Stimulated activated CD8-positive, alpha-beta memory T cell treated with anti-CD3 and anti-CD28 coated beads, Interleukin-2, amount 100 ng/mL, for 48 hours (primary cell): ENCODE measurements at places on chromosomes 6 and 20.
A peak's percentile ranks its signal among the peaks of the same experiment; 100 is the strongest.

DNA sequence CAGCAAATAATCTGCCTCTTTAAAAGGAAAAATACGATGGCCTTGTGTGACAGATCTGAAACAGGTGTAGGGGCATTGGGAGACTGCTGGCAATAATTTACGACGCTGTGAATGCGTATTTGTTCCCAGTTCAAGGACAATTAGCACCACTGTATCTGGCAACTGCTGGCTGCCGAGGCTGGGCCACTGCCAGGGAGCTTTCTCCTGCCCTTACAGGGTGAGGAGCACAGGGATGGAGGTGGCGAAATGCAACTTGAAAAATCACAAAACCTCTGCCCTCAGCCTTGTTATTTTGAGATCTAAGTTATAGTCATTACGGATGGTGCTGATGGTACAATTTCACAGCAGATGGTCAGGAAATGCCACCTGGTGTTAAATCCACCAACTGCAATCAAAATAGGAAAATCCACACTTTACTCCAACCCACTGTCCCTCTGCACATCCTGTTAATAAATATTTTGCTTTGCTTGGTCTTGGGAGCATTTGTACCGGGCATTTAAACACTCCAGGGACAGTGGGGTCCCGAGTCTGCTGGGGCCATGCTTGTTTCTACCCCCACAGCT, 6.4 kb downstream of the MYLK4 start:
- DNase-seq = no peak

- no peak for DNase-seq
These were observed 1.9 kb downstream of the KIAA1755 start for GRCh38 chr20:38258545-38259215.

DNA sequence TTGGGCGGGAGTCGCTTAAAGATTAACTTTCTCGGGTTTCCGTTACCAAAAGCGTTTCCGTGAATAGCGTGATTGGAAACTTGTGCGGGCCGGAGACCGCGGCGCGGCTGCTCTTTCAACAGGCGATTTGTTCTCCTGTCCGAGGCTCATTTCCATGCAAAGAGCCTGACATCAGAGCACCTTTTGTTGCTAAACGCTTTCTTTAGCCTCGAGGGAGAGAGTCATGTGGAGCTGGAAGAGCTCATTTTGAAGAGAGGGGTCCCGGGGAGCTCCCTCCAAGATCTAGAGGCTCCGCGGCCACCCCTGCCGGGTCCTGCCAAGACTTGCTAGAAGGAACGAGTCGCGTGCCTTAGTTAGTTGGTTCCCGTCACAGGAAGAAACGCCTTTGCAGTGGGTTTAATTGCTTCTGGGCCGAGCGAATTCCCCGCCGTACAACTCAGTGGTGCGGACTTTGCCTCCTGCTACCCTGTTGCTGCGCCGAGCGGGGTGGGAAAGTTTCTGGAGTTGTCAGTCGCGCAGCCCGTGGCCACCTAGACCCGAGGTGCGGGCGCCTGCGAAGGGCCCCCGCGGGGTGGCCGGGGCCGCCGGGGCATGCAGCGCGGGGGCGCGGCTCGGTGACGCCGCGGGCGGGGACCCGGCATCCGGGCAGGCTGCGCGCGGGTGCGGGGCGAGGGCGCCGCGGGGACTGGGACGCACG, at the start of gene SASH1:
Gene SASH1 (plus strand): TSS at position 489 of the 697 bp plus-strand sequence. CDS start 230 bp downstream, outside the sequence.
- DNase-seq = no peak

DNA sequence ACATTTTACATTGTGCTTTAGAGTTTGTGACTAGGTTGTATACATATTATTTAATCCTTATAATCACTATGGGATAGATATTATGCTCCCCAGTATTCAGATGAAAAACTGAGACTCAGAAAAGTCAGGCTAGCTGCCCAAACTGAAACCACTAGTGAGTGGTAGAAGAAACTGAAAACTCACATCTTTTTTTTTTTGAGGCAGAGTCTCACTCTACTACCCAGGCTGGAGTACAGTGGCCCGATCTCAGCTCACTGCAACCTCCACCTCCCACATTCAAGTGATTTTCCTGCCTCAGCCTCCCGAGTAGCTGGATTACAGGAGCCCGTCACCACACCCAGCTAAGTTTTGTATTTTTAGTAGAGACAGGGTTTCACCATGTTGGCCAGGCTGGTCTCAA, 22.2 kb downstream of the RNF24 start:
- DNase-seq = no peak

- DNase-seq = no peak
These were observed 166.1 kb upstream of the CST7 start for GRCh38 chr20:24782801-24783630.

DNA sequence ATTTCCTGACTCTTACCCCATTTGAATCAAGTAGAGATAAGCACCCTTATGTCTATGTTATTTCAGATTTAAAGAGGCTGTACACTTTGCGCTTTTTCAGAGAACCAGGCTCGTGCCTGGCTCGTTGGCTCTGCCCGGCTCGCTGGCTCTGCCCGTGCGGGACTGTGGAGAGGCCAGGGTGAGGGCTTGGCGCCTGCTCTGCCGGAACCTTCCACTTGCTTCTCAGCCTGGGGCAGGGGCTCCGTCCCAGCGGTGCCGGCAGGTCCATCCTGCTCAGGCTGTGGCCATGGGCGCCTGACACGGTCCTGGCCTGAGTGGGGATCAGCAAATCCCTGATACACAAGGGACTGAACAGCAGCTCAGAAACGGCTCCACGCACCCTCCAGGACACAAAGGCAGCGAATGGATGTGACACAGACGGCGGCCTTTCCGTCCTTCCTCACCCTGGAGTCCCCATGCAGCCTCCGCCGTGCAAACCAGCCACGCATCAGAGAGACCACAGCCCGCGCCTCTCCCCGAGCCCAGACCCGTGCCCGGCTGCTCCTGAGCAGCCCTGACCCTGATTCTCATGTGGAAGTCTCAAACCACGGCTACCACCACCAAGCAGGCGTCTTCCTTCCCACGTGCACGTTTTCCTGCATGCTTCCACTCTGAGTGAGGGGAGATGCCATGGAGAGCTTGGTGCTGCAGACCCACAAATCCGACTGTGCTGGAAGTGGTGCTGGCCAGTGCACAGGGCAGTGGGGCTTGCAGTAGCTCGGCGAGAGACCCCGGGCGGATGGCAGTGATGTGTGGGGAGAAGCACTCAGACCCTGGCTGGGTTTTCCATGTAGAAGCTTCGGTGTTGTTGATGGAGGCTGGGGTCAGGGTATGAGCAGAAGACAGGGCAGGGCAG, 233.9 kb downstream of the ERMARD start:
- no peak for DNase-seq

DNA sequence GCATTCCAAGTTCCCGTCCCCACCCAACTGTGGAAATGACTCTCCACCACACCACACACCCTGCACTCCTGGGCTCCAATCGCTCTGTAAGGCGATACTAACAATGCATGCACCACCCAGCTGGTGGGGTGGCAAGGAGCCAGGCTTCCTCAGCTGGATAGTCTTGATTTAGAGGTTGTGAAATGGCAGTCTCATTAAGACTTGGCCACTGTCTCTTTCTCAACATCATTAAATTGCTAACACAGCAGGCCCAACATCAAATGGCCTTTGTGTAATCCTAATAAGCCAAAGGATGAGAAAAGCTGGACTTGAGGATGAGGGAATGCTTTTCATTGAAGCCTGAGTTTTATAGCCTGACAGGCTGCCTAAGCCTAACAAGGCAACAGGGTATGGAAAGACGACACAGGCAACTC, 223.7 kb downstream of the GMDS start:
- no peak for DNase-seq

- no peak for DNase-seq
These were observed 265.2 kb downstream of the QKI start for GRCh38 chr6:163679753-163680152.

DNA sequence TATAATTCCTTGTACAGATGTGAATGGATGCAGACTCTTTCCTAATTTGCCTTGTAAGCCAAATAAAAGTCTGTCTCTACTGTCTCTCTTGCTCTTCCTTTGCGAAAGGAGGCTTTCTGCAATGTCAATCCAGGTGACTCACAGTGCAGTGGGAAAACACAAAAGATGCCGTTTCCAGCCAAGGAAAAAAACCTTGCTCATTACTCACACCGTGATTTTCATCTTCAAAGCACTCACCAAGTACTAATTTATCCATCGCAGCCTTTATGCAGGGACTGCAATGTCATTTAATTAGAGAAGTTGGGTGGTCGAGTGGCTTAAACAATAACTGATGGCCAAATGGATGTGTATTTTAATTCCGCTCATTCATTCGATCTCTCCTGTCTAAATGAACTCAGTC, 23.8 kb downstream of the SAYSD1 start:
- DNase-seq = no peak

DNA sequence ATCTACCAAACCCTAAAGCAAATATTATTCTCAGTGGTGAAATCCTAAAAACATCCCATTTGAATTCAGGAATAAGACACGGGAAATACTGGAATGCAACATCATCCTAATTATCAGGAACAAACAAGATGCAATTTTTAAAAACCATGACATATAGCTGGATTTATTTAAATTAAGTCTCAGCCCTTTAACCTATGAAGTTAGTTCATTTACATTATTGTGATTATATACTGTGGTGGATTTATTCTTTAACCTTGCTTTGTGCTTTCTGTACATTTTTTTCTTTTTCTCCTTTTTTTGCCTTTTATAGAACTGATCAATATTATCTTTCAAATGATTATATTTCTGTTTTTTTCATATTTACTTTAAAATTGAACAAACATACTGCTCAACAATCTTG, 59.8 kb upstream of the ARMC2 start:
- DNase-seq = no peak

DNA sequence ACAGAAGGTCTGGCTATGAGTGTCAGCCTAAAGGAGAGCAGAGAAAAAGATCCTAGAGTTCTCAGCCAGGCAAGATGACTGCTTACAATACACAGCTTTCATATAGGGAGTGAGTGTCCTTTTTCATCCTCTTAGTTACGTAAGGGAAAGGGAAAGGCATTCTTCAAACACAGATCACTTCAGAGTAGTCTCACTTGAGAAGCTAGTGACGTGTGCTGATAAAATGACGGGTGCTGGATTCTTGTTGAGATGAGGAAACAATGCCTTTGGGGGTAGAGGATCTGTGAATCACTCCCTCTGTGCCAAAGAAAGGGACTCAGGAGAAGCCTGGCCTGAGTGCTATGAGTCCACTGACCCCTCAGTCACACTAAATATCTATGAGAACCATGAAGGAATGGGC, 117.3 kb downstream of the QRSL1 start:
- DNase-seq = no peak

GRCh38 chr6:12103158-12103557, 91.0 kb downstream of the HIVEP1 start:
- no peak for DNase-seq

DNA sequence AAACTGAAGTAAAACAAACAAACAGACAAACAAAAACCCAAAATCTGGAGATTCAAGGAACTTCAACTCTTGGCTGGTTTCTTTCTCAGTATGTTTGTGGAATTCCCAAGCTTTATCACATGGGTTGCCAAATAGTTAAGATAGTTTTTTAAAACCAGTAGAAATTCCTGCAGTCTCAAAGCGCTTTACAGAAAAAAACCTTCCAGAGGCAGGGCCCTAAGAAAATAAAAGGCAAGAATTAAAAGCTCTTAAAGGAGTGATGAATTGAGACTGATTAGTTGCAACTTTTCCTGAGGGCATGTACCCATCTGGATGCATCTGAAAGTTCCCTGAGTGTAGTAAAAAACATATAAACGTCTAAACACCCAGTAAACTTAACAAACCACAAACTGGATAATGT, 25.9 kb upstream of the PTCHD4 start:
- no peak for DNase-seq

DNA sequence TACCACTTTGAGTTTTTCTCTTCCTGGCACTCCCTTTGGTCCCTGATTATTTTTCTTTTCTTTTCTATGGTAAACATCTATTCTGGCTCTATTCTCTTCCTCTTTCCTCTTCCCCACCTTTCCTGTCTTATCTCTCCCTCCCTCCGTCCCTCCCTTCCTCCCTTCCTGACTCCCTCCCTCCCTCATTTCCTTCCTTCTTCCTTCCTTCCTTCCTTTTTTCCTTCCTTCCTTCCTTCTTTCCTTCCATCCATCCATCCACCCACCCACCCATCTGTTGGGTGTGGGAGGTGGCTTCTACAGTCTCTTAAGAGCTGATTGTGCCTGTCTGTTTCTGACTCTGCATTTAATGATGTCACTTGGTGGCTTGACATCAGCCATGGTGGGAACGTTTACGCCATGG, 43.5 kb upstream of the GTSF1L start:
- no peak for DNase-seq

DNA sequence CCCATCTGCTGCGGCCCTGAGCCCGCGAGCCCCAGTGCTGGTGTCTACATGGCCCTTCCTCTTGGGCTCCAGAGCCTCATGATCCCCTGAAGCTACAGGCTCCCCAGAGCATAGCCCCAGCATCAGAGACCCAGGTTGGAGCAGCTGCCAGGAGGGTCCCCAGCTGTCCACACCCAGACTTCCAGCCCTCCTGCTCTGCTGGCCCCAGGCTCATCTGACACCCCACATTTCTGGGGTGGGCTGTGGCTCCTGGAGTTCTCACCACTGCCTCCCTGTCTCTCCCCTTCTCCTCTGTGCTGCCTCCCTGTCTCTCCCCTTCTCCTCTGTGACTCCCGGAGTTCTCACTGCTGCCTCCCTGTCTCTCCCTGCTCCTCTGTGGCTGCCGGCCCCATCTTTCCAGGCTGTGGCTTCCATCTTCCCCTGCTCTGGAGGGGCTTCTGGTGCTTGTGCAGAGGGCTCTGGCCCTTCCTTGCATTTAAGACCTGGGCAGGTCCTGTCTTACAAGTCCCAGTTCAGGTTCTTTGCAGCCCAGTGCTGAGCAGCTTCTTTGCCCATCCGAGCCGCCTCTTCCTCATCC, 108.1 kb downstream of the ERMARD start:
- DNase-seq = no peak

- DNase-seq = peak; percentile 12
These were observed at the start of gene CDC40 for GRCh38 chr6:110180228-110181008. Gene CDC40 (plus strand): TSS chr6:110180427. CDS start chr6:110180445, 18 bp downstream.

GRCh38 chr6:157909282-157909664, 72.4 kb upstream of the SYNJ2 start:
- no peak for DNase-seq

DNA sequence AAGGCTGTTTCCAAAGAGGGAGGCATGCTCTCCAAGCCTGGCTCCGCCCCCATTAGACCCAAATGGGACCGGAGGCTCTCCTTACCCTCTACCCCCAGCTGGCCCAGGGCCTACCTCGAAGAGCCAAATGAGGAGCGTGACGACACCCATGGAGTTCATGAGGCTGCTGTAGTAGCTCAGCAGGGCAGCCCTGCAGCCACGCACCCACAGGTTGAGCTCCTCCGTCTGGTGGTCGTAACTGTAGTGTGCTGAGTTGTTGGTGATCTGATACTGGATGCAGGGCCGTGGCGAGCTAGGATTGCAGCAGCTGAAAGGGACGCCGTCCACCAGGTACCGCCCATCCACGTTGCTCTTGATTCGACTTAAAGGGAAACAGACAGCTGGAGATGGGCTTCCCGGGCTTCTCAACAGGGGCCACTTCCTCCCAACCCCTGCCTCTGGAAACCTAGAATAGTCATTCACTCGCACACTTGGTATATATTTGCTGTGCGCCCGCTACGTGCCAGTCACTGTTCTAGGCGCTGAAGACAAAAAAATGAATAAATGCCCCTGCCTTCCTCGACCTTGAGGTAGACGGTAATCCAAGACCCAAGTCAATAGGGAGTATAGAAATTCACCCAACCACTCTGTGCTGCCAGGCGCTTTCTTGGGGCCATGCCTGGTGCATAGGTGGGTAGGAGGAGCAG, 18.0 kb downstream of the PRPH2 start:
- DNase-seq = no peak
